NT2/D1 (cell line): ENCODE measurements at places on chromosomes 5 and 9.

GRCh38 chr5:167912941-167913665 is 378.3 kb upstream of the WWC1 start:
- no peak for DNase-seq

DNA sequence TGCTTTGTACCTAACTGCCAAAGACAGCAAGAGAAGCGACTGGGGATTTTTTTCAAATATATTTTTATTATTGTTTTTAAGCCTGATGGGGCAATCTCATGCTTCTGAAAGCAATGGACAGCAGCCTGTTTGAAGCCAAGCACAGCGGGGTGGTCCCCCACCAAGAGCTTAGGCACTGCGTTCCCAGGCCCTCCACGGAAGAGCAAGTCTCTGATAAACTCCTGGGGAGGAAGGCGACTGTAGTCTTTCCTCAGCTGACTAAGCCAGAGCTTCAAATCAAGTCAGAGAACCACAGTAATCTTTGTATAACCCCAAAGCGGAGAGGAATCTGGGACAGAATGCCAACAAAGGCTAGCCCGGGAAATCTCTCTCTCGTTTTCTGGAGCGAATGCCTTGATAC is 54.4 kb downstream of the ARSB start:
- DNase-seq: no peak

GRCh38 chr9:69131682-69132081 is 42.4 kb upstream of the TJP2 start:
- no peak for DNase-seq

GRCh38 chr9:1878811-1879210 is 136.3 kb upstream of the SMARCA2 start:
- DNase-seq: no peak

GRCh38 chr5:135194573-135195269 is 160.7 kb upstream of the PITX1 start:
- no peak for DNase-seq

DNA sequence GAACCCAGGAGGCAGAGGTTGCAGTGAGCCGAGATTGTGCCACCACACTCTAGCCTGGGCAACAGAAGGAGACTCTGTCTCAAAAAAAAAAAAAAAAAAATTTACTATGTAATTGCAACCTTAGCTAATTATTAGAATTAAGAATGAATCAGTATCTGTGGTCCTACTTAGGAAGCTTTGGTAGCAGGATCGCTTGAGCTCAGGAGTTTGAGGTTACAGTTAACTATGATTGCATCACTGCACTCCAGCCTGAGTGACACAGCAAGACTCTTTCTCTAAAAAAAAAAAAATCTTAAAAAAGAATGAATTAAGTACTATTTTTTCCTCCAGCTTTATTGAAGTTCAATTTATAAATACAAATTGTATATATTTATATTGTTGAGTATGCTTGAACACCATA is 16.7 kb downstream of the NDUFAF2 start:
- DNase-seq: no peak
